ENCODE measurements at places on chromosomes 2 and 18.

GRCh38 chr18:11663439-11664029 is 25.5 kb upstream of the GNAL start:
- DNase-seq, result no peak

GRCh38 chr18:34633368-34633767 is 76.7 kb upstream of the DTNA start:
- no peak for DNase-seq

GRCh38 chr2:179239195-179239594 is 25.4 kb downstream of the SESTD1 start:
- no peak for DNase-seq

DNA sequence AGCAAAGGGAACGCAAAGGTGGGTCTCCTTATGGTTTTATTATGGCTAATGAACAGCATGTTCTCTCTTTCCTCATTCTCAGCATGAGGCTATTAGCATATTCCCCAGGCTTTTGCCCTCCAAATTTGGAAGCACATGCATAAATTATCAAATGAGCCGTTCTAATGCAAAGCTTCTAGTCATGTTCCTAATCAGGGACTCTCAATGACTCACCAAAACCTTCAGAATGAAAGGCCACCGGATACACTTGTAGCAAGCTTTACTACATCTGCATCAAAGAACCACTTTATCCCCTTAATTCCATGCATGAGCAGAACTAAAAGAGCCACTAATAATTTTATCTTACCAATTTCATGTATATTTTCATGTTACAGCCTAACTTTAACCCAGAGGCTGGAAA is 310.5 kb downstream of the LRATD1 start:
- DNase-seq, result no peak

DNA sequence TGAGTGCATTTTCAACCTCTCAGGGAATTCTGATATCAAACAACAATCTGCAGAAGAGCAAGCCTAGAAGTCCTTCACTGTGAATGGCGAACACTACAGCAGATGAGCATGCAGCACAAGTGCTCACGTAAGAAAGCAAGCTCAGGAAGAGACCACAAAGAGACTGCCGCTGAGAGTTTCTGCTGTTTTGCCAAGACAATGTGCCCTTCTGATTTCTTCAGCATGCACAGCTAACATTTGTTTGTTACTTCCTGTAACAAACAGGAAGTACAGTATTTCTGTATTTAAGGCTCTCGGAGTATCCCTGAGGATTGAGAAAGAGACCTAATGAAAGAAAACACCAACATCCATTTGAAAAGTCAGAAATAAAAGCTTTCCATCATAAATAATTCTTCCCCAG is 45.9 kb downstream of the MBOAT2 start:
- no peak for DNase-seq

DNA sequence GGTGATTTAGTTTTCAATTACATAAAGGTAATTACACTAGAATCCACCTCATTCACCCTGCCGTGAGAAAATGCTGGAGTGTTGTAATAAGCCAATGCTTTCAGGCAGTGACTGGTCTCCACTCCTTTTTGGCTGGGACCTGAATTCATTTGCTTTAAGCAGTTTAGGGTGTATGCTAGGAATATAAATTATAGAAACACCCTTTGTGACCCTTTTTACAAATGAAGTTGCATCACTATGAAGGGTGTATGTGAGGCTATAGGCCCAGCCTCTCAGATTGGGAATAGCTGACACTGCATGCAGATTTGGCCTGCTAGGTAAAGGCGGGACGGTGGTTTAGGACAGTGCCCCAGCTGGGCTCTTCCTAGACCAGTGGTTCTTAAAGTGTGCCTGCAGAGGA is 50.8 kb upstream of the NFE2L2 start:
- DNase-seq, result no peak

GRCh38 chr2:8458503-8459459 is 223.1 kb upstream of the ID2 start:
- no peak for DNase-seq

- DNase-seq, result no peak
Measured at GRCh38 chr2:238568455-238569440, 142.0 kb downstream of the ASB1 start.

GRCh38 chr18:11989966-11990380 is 8.7 kb downstream of the IMPA2 start:
- no peak for DNase-seq

- no peak for DNase-seq
Measured at GRCh38 chr2:202530038-202530437, 104.7 kb upstream of the FAM117B start.

- DNase-seq, result no peak
Measured at GRCh38 chr2:168729455-168729854, 73.0 kb upstream of the NOSTRIN start.

DNA sequence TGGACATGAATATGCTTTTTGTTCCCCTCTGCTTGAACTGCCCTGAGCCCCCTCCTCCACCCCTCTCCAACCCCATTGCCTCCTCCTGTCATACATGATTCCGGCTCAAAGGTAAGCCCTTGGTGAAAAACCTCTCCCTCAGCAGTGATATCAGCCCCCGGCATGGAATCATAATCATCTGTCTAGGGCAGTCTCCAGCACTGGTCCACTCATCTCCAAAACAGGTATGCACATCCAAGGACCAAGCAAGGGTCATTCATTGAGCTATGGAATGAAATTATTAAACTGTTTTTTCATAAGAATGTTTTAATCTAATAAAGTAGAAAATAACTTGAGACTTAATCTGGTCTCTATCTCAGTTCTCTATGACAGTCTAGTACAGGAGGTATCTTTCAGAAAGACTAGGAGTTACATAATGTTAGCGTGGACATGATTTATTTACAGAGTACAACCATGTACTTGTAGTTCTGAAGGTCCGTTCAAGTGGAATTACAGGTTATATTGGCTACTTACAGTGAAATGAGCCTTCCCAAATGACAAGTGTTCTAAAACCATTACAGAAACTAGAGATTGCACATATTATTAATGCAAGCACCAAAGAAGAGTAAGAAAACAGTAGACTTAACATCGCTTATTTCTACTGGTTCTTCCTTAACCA is 75.2 kb downstream of the ACVR1 start:
- no peak for DNase-seq

DNA sequence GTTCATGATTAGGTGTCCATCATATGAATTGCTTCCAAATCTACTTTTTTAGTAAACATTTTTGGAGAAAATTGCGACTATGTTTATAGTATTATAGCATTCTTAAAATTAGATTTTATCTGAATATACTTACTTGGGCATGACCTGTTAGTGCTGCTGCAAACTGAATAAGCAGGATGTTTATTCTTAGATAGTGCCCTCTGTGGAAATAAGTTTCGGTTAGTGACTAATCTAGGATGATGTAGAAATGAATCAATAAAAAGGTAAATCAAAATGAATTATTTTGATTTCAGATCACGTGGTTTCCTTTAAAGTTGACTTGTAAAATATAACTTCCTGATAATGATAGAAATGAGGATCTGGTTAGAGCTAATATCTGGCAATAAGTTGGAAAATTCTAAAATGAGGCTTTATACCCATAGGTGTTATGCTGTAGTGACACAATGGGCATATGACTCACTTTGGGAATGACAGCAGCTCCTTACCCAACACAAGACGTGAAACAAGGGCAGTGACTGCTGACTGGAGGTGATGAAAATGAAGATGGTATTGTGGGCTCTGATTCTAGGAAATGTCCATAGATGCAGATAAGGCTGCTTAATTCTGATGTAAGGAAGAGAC is 165.8 kb upstream of the TCF4 start:
- no peak for DNase-seq

DNA sequence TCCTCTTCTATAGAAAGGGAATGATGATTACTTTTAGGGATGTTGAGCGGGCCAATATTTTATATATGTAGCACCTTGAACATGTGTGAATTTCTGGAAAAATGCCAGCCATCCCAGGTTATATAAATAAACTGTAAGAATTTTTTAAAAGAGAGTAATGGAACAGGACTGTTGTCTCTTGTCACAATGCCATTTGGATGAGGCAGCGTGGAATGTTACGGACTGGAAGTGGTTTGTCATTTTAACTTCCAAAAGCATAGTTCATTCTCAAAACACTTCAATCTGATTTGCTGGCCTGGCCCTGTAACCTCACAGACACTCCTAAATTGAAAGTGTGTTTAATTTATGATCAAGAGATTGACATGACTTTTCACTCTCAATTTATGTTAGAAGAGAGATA is 70.8 kb downstream of the TPGS2 start:
- DNase-seq, result no peak

DNA sequence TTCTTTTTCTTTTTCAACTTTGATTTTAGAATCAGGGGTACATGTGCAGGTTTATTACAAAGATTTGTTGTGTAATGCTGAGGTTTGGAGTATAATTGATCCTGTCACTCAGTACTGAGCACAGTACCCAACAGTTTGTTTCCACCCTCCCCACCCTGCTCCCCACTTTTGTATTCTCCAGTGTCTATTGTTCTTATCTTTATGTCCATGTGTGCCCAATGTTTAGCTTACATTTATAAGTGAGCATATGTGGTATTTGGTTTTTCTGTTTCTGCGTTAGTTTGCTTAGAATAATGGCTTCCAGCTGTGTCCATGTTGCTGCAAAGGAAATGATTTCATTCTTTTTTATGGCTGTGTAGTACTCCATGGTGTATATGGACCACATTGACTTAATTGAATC is 43.1 kb downstream of the RDH14 start:
- no peak for DNase-seq

DNA sequence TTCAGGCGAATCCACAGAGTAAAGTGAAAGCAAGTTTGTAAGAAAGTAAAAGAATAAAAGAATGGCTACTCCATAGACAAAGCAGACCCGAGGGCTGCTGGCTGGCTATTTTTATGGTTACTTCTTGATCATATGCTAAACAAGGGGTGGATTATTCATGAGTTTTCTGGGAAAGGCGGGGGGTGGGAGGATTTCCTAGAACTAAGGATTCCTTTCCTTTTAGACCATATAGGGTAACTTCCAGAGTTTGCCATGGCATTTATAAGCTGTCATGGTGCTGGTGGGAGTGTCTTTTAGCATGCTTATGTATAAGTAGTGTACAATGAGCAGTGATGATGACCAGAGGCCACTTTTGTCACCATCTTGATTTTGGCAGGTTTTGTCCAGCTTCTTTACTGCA is 59.8 kb downstream of the SLC4A3 start:
- no peak for DNase-seq

- DNase-seq, result no peak
Measured at GRCh38 chr2:172709566-172710291, 25.9 kb upstream of the RAPGEF4 start.

GRCh38 chr2:176917-177316 is 86.9 kb downstream of the SH3YL1 start:
- DNase-seq, result no peak

GRCh38 chr2:215808194-215808593 is 205.2 kb downstream of the MREG start:
- DNase-seq, result no peak

GRCh38 chr2:161991991-161992390 is 82.0 kb downstream of the DPP4 start:
- no peak for DNase-seq

DNA sequence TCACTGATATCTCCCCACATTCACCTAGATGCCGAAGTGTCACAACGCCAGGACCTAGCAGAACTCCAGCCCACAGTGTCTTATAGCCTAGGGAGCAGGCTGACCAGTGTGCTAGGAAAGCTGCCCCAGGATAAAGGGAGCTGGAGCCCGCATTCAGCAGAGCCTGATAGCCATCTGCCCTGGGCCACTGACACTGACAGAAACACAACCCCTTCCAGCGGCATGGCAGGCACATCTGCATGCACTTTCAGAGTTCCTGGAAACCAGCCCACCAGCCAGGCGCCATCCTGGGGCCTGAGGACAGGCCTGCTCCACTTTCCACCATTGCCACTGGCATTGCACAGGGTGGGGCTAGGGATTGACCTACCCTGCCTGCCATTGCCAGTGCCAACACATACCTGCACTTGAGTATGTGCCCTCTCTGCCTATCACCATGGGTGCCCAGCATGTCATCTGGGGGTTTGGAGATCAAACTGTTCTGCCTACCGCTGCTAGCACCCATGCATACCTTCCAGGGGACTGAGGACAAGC is 290.1 kb upstream of the KLHL14 start:
- no peak for DNase-seq

- DNase-seq, result no peak
Measured at GRCh38 chr2:28948160-28948559, 32.9 kb upstream of the TOGARAM2 start.

- no peak for DNase-seq
Measured at GRCh38 chr2:108385411-108386071, 7.8 kb downstream of the SULT1C4 start.

DNA sequence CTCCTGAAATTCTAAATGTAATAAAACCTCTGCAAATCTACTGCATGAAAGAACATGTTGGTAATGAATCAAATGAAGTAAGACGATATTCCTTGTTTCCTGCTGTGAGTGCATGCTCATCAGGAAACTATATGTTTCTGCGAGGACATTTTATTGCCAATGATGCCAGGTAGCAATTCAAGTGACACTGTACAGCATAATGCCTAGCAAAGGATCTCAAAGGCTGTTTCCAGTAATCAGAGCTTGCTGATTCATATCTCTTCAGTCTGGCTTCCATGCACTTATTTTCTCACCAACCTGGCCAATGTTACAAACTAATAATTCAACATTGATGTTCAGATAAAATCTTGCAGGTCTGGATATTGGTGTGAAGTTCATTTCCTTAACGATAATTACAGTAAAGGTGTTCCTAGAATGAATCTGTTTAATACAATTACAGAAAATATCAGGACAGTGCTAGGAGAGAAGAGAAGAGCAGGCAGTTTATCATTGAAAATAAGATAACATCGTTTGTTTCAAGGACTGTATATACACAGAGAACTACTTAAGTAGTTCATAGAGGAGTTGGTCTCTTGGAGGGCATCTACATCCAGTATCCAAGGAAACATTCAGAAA is 568.5 kb upstream of the SOX11 start:
- DNase-seq, result no peak

DNA sequence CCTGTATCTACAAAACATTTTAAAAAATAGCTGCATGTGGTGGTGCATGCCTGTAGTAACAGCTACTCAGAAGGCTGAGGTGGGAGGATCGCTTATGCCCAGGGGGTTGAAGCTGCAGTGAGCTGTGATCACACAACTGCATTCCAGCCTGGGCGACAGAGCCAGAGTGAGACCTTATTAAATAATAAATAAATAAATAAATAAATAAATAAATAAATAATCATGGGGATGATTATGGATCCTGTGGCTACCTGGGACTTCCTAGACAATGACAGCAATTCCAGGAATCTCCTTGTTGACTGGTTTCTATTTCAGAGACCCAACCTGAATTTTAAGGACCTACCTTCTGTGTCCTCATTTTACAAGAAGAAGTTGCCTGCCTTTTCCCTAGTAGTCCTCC is 91.5 kb downstream of the KCTD18 start:
- DNase-seq, result no peak

DNA sequence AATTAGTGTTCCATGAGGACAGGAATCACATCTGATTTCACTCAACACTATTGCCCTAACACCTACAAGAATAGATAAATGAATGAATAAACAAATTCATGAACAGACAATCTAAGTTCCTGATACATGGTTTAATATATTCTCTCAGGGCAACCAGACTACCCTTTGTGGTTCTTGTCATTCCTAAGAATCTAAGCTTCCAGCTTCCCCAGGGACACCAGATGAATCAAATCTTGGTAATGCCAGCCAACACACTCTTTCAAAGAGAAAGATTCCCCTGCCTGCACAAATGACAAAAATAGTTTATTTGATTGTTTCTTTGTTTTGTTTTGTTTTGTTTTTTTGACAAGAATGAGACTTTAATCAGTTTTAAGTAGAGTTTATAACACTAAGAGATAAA is 237.5 kb upstream of the CHAC2 start:
- no peak for DNase-seq
